ENCODE measurements at places on chromosomes 11 and 22.
A peak's percentile ranks its signal among the peaks of the same experiment; 100 is the strongest.

DNA sequence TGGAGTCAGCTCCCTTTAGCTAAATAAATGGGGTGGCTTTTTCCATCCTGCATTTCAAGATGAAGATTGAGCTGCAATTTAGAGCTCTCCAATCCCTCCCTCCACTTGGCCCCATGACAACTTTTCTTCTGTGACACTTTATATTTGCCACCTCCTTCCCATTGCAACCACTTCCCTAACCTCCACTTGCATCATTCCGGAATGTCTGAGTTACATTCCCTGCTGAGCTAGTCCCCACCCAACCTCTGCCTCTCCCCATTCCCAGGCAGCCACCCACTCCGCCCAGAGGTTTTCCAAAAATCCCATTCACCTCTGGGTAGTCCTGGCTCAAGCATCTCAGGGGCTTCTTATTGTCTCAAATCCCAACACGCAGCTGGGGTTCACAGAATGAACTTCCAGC is 24.7 kb downstream of the PC start:
- no peak for DNase-seq

DNA sequence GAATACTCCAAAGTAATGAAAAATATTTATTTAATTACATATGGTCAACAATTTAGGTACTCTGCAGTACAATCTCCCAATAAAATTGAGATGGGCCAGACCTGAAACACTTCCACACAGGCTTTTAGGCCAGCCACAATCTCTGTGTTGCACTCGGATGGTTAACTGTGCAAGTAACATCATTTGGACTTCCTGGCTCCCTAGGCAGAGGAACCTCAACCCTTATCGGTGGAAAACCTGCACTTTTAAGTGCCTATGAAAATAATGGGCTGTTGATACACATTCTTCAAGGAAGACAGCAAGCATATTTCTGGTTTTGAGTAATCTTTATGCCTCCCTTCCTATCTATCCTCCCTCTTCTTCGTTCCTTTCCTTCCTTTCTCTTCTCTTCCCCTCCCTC is 343.1 kb downstream of the SOX6 start:
- DNase-seq, result no peak

DNA sequence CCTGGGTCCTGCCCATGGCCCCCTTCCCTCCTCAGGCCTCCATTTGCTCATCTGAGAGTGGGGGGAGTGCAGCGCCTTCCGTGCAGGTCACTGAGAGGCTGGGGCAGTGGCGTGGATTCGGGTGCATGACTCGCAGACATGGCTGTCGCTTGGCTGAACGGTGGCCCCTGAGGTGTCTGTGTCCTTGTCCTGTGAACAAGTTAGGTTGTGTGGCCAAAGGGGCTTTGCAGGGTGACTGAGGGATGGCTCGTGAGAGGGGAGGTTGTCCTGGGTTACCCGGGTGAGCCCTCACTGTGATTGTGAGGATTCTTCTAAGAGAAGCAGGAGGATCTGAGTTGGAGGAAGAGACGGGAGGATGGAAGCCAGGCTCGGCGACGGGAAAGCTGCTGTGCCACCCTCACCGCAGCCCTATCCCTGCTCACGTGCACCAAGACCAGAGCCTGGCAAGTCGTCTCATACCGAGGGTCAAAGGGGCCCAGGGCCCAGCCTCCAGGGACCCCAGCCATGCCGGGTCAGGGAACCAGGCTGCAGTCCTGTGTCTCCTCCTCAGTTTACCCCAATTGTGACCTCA is 79.1 kb downstream of the KCNQ1 start:
- DNase-seq, result no peak

DNA sequence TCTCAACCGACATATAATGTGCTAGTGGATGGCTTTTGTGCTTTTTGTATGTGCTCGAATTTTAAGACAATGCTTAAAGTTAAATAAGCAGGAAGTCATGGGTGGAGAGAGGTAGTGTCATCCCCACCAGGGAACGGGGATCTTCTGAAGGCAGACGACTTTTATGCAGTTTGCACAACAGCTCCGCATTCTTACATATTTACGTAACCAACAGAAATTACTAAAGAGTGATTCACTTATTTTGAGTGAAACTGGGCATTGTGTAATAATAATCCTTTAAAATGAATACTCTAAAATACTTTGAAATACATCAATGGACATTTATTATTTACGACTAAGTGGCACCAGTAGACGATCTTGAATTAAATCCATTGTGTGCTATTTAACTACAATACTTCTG is 305.1 kb downstream of the CNTN5 start:
- DNase-seq, result no peak

DNA sequence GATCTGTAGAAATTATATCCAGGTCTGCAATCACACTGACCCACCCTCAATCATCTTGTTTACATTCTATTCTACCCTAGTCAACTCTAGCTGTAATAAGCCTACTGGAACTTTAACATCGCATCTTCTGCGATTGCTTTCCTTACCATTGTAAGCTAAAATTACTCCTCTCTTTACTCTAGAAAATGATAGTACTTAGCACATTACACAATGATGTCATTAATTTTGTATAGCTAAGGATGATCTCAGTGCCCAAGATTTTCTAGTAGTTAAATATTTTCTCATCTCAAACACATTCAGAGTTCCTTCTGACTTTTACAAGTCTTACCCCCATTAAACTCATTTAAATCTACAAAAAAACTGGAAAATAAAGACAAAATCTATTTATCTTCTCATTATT is 39.6 kb upstream of the CTSC start:
- DNase-seq, result no peak

GRCh38 chr11:116683982-116684381 is 88.8 kb downstream of the BUD13 start:
- DNase-seq, result no peak

- peak; percentile 84 for DNase-seq
These were observed 56.2 kb downstream of the KCNJ4 start for GRCh38 chr22:38398609-38399461.

GRCh38 chr22:20968281-20968977 is 1.4 kb downstream of the AIFM3 start:
- DNase-seq, result no peak

- no peak for DNase-seq
These were observed 3.6 kb downstream of the DUSP8 start for GRCh38 chr11:1568441-1568911.

- peak; percentile 41 for DNase-seq
These were observed 8.5 kb upstream of the CHRDL2 start for GRCh38 chr11:74739546-74740270.

DNA sequence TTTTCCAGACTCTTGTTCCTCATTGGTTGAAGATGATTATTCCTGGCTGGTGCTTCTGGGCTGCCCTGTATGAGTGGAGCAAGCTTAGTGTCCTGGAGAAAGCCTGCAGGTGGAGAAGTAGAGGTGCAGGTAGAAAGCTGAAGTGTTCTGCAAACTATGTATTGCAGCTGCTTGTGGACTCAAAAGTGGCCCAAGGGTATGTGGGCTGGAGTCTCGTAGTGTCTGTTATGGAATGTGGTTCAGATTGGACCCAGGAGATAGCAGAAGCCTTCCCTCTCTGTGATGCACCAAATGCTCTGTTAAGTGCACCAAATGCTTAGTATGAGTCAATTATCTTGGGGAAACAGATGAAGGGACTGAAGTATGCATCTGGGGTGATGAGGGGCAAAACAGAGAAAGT is 122.8 kb upstream of the CCDC90B start:
- DNase-seq, result no peak

- no peak for DNase-seq
These were observed 13.3 kb upstream of the SERPINH1 start for GRCh38 chr11:75548595-75549272.

GRCh38 chr11:118939953-118940598 is 14.3 kb upstream of the BCL9L start:
- no peak for DNase-seq

DNA sequence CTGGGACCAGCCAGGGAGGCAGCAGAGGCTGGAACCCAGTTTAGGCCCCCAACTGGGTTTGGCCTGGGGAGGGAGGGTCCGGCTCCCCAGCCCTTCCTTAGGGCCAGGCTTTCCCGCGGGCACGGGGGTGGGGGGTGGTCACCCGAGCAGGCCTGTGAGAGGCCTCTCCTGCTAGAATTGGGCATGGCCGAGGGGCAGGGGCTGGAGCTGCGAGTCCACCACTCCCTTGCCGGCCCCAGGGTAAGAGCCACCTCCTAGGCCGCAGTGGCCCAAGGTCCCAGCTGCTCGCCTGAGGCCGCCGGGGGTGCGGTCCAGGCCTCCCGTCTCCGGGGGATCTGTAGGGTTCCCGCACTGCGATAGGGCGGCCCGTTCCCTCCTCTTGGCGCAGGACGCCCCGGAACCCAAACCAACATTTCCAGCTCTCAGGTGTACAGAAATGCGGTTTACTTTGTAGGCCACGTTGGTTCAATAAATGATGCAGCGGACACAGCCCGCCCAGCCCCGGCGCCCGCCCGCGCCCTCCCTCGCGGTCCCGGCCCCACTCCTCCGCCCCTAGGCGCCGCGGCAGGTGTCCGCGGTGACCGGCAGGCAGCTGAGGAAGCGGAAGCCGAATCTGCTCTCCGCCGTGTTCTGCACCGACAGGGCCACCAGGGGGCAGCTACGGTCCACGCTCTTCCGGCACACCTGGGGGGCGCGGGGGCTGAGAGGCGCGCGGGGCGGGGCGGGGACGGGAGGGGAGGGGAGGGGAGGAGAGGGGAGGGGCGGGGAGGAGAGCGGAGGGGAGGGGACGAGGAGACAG is 5.9 kb downstream of the LMNTD2 start:
- no peak for DNase-seq

DNA sequence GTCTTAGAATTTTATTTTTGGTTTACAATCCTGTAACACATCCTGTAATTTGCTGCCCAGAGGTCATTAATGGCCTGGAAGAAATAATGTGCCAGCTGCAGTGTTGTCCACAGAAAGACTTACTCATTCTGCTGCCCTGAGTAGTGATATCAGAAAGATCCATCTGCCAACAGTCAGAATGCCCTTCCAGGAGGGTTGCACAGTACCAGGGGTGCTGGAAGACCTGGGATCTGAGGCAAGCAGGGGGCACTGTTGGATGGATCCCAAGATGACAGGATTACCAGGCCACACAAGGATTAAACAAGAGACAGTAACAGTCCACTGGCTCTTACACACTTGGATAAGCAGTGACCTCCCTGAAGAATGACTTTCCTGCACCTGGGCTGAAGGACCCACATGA is 93.8 kb upstream of the TOP3B start:
- no peak for DNase-seq

DNA sequence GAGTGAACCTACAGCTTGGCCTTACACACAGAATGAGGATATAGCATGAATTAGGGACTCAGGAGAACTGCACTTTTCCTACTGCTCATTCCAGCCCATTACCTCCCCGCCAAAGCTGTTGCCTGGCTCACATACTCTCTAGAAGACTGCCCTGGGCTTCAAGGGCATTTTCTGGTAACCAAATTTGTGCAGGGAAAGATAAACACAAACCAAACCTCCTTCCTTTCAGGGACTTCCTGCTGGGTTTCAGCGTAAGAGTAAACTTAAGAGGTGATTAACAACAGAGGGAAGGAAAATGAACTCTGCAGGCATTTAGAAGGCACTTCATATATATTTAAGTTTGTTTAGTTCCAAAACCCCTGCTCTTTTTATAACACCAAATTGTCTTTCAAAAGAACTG is 194.9 kb downstream of the SWAP70 start:
- DNase-seq, result no peak

GRCh38 chr11:111541254-111542061 is 938 bp downstream of the LAYN start:
- no peak for DNase-seq

- no peak for DNase-seq
These were observed 9.9 kb upstream of the APOBEC3A start for GRCh38 chr22:38947321-38948140.

DNA sequence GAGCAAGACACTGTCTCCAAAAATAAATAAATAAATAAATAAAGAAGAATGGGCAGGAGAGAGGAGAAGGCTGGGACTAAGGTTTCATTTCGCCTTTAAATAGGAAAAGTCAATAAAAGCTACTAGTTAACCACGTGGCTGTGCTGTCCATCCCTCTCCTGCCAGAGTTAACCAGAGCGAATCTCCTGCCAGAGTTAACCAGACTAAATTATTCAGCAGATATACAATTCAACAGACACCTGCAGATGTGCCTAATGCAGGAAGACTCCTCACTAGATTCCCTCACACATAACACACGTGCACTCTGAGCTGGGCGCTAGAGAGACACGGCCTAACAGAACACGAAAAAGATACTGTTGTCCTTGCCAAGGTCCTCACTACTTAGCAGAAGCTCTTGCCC is 156.1 kb downstream of the IGLL1 start:
- no peak for DNase-seq

DNA sequence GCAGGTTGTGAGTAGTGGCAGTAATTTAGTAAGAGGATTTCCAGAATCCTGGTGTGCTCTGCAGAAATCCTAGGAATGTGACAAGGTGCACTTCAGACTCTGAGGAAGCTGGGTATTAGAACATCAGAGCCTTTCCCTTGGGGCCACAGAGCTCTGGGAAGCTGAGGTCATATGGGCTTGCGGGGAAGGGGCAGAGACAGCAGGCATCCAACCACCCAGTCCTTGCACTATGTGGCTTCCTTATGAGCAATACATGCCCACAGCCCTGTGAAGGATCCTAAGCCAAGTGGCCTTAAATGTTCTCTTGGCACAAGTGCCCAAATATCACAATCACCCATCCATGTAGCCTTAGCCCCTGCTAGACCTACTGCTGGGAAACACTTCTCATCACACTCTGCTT is 46.2 kb downstream of the P4HA3 start:
- no peak for DNase-seq

GRCh38 chr11:12205330-12205729 is 94.9 kb downstream of the MICAL2 start:
- no peak for DNase-seq

- DNase-seq, result no peak
These were observed 2.7 kb downstream of the MUC5B start for GRCh38 chr11:1225386-1226225.
